Anterior cingulate cortex (tissue), 58 donors: ENCODE measurements at places on chromosomes 1 and 21.
A peak's percentile ranks its signal among the peaks of the same experiment; 100 is the strongest.

DNA sequence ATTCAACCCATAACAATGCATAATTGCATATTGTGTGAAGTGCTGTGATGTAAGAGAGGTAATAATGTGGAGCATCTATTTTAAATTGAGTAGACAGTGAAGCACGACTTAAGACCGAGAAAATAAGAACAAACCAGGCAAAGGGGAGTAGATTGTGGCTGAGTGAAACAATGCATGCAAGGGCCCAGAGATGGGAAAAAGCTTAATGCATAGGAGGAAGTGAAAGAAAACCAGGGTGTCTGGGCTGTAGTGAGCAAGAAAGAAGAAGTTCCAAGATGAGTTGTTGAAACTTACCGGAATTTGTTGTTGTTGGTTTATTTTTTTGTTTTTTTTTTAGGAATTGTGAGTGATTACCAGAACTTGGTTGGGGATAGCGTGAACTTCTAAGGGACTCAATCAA, 104.7 kb downstream of the SNX7 start:
- DNase-seq: no peak

- no peak for DNase-seq
Observed at GRCh38 chr1:169648187-169648586, 18.3 kb upstream of the SELP start.

- no peak for DNase-seq
Observed at GRCh38 chr1:43199093-43199726, 27.1 kb downstream of the CFAP57 start.

DNA sequence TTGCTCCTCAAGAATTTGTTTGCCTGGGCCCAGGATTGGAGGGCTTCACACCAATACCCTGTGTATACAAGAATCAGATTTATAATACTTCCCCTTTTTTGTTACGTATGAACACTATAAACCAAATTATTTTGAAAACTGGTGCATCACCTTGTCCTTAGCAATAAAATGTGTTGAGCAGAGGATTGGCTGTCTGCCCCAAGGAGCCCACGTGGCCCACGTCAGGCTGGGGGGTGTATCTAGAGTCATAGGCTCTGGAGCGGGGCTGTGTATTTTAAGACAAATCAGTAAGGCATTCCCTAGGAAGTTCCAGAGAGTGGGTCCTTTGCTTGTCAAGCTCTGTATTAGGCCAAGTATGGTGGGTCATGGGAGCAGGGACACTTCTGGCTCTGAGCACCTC, 2.0 kb upstream of the ST3GAL3 start:
- DNase-seq: no peak

DNA sequence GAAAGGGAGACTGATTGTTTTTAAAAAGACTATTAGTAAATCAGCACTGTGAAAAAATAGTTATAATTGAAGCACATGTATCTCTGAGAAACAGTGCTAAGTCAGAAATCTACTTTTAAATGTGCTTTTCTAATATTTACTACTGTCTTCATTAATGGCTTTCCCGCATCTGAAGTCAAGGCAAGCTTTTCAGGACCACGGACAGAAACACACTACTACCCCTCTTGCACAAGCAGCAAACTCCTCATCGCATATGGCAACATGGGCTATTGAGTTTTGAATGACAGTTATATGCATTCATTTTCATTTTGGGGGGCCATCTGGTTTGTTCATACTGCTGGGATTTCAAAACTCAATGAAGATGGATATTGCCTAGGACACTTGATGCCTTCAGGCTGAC, 433.4 kb upstream of the CAMK1G start:
- no peak for DNase-seq

DNA sequence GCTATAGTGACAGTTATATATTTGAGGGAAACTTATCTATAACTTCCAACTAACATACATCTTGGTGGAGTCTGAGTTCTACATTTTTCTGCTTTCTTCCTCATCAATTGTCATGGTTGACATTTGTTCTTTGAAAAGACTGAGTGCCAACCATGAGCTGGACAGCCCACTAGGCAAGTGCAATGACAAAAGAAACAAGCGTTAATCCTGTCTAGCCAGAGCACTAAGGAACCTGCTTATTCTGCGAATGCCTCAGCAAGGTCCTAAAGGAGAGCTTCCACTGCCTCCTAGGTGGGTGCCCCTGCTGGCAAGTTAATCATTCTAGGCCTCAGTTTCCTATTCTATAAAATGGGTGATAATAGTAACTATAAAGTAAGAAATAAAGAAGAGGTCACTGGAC, 44.8 kb downstream of the IRF2BP2 start:
- DNase-seq: no peak

GRCh38 chr1:19013826-19014548, 57.5 kb upstream of the IFFO2 start:
- no peak for DNase-seq

DNA sequence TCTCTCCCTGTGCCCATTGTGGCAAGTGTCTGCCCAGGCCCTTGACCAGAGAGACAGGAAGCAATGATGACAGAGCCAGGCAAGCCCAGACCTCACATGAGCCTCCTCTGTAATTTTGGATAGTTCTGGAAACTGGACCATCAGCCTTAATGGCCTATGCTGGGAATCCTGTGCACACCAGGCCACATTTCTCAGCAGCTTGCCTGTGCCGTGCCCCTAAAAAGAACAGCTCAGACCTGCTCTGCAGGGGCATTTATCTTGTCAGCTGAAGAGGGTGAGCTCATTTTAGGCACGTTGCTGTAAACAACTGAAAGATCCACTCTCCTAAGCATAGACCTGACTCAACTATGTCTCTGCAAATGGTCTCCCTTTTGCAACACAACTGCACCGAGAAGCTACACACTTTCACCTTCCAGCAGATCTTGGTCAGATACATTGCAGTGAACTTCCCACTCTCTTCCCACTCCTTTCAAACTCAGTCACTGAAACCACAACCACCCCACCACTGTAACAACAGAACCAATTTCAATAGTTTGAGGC, 53.5 kb upstream of the BACH1 start:
- no peak for DNase-seq

- no peak for DNase-seq
Observed at GRCh38 chr1:151774256-151774922, 11.1 kb upstream of the MRPL9 start.

- DNase-seq: peak; percentile 65
Observed at GRCh38 chr1:62688687-62689085, 500 bp upstream of the DOCK7 start.

- no peak for DNase-seq
Observed at GRCh38 chr1:158649052-158649451, 37.5 kb downstream of the SPTA1 start.

DNA sequence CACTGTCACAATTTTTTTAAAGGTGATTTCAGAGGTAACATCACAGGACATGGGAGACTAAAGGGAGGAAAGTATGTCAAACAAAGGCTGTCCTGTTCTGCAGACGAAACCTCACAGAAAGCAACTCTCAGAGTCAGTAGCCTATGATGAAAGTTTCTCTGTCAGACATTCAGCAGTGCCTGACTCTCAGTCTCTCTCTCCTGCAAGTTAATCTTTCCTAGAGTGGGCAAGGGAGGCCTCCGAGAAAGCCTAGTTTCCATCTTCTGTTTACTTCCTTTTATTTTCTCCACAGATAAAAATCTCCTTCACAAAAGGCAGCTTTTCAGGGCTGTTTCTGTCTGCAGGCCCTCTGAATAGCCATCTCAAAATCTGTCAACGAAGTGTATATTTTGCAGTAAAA, 24.9 kb upstream of the FMO2 start:
- DNase-seq: no peak

DNA sequence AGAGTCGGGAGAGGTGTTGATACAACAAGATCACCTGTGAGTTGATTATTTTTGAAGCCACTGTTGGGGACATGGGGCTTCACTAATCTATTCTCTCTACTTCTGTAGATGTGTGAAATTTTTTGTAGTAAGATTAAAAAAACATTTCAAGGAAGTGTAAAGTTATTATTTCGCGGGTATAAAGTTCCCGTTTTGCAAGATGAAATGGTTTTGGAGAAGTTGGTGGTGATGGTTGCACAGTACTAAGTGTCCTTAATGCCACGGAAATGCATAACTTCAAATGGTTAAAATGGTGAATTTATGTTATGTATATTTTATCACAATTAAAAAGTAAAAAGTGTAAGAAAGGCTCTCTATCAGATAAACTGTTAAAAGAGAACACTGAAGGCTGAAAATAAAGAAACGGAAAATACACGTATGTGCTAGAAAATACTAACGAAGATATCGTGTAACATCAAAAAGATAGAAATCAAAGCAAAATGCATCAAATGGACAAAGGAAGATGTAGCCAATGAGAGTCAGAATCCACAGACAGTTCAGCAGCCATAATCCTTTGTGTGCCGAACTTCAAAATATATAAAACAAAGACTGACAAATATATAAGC, 2.9 kb upstream of the ITGB2 start:
- no peak for DNase-seq

- DNase-seq: no peak
Observed at GRCh38 chr1:3460672-3461131, 6.2 kb downstream of the ARHGEF16 start.

DNA sequence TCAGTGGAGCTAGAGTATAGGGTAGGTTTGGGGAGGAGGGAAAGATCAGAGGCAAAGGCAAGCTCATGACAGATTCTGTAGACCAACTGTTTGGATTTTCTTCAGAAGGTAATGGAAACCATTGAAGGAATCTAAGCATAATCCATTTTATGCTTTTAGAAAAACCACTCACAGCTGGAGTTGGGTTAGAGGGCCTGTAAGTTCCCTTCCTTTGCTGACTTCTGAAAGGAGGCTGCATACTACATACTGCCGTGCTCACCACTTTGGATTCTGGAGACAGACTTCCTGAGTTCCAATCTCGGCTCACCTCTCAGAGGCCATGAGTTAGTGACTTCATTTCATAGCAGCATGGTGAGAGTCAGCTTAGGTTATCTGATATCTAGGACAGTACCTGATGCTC, 6.4 kb upstream of the SYT2 start:
- no peak for DNase-seq

DNA sequence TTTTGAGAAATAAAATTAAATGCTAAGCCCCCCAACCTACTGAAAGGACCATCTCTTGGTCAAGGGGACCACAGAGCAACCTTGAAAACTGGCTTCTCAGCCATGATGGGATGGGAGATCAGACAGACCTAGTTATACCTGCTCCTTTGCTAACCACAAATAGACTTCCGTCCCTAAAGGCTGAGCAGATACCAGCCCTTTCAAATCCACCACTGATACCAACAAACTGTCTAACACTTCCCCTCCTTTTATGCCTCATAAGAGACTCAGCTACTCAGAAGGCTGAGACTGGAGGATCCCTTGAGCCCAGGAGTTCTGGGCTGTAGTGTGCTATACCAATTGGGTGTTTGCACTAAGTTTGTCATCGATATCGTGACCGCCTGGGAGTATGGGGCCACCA, 407.3 kb downstream of the SIPA1L2 start:
- no peak for DNase-seq

DNA sequence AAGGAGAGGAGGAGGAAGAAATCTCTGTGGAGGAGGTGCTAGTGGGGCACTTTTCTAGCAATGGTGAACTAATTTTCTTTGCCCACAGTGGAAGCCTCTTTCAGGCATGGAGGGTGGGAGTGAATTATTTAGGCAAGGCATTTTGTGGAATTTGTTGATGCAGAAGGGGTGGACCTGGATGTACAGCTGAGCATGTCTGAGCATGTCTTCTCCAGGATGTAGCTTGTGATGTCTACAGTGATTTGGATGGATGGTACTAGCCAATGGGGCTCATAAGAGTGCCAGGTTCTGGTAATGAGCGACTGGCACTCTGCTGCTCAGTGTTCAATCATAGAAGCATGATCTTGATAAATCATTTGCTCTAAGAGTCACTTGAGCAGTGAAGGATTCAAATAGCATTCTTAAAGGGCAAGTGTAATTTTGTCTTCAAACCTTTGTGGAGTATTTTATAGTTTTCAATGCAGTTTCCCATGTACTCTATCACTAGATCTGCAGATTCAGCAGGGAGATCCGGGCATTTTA, 153.9 kb upstream of the LMO4 start:
- no peak for DNase-seq

- no peak for DNase-seq
Observed at GRCh38 chr1:30179942-30180543, 543.3 kb downstream of the MATN1 start.

DNA sequence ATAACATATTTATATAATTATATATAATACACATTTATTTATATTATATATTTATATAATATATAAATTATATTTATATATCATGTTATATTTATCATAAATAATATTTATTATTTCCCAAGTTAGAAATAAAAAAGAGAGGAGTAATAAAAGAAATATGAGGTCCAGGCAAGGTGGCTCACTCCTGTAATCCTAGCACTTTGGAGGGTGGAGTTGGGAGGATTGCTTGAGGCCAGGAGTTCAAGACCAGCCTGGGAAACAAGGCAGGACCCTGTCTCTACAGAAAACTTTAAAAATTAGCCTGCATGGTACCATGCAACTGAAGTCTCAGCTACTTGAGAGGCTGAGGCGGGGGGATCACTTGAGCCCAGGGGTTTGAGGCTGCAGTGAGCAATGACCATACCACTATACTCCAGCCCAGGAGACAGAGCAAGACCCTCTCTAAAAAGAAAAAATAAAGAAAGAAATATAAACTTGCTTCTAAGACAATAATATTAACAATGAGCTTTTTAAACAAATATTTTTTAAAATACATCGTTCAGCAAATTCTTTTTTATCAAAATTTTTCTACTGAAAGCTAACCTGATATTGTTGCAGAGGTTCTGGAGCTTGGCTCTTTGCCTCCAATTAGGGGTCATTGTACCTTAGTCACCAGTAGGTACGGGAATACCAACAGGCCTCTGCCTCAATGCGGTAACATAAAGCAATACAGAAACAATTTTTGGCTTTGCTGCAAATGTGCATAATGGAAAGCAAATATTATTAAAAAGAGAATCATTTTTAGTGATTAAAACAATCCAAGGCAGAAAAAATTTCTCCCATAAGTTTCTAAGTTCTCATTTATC, 290.0 kb downstream of the SETD4 start:
- no peak for DNase-seq

DNA sequence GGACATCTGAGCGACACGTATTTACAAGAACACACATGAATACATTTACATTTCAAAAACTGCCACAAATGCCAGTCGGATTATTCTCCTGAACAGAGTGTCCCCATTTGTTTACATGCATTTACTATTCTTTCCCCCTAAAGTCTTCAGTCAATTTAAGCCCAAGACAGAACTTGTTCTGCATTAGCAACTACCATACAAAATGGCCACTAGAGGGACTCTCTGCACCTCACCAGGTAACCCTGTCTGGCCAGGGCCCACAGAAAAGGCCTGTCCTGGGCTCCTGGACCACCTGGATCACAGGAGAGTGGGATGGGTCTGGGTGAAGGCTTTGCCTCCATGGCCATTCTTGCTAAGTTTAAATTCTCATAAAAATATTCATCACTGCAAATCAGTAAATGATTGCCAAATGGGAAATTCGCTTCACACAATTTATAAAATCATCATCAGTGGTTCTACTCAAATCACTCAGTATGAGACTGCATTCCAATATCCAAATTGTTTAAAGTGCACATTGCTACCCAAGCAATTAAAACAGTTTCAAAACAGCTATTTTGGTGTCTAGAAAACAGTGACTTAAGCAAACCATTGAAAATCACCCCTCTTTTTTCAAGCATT, 12.5 kb upstream of the GUCA2A start:
- peak; percentile 34 for DNase-seq
